ENCODE measurements at places on chromosomes 3 and 15.

GRCh38 chr15:81356252-81356651 lies 17.8 kb downstream of the TMC3 start:
- DNase-seq = no peak

DNA sequence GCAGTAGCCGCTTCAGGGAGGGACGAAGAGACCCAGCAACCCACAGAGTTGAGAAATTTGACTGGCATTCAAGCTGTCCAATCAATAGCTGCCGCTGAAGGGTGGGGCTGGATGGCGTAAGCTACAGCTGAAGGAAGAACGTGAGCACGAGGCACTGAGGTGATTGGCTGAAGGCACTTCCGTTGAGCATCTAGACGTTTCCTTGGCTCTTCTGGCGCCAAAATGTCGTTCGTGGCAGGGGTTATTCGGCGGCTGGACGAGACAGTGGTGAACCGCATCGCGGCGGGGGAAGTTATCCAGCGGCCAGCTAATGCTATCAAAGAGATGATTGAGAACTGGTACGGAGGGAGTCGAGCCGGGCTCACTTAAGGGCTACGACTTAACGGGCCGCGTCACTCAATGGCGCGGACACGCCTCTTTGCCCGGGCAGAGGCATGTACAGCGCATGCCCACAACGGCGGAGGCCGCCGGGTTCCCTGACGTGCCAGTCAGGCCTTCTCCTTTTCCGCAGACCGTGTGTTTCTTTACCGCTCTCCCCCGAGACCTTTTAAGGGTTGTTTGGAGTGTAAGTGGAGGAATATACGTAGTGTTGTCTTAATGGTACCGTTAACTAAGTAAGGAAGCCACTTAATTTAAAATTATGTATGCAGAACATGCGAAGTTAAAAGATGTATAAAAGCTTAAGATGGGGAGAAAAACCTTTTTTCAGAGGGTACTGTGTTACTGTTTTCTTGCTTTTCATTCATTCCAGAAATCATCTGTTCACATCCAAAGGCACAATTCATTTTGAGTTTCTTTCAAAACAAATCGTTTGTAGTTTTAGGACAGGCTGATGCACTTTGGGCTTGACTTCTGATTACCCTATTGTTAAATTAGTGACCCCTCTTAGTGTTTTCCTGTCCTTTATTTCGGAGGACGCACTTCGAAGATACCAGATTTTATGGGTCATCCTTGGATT lies at the start of gene MLH1:
Gene MLH1, plus strand, starts transcription at position 193 of the 958 bp plus-strand sequence. Its CDS starts 30 bp downstream, at position 223.
- DNase-seq = peak; percentile 98

- DNase-seq = peak; percentile 59
Observed at GRCh38 chr3:150227839-150228238, 180.3 kb upstream of the TSC22D2 start.

- DNase-seq = no peak
Observed at GRCh38 chr3:188433521-188434150, 279.7 kb downstream of the LPP start.

DNA sequence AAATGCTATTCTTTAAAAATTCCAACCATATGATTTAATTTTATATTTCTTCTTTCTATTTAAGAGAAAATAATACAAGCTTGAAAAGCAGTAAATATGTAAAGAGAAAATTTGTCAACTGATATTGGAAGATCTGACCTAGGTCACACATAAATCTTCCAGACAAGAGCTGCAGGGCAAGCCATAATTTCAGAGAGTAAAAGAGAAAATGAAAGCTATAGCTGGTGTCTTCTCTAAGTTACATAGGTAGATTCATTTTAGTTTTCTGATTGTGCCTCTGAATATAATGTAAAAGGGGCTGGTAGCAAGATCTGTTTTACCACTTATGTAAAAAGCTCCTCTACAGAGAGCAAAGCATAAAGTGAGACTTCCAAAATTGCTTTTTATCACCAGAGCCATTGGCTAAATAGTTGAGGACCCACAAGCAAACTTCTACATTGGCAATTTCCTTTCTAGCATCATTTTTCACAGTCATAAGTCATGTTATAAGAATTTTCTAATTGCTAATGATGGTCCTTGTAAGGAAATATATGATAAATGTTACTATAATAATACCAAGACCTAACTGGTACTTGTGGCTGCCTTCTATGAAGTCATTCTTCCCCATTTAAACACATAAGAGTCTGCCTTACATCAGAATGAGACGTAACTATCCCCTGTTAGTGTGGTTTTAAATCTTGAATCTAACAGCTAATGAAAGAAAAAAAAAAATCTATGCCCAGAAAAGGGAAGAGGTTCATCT lies 80.8 kb upstream of the SKOR1 start:
- no peak for DNase-seq

DNA sequence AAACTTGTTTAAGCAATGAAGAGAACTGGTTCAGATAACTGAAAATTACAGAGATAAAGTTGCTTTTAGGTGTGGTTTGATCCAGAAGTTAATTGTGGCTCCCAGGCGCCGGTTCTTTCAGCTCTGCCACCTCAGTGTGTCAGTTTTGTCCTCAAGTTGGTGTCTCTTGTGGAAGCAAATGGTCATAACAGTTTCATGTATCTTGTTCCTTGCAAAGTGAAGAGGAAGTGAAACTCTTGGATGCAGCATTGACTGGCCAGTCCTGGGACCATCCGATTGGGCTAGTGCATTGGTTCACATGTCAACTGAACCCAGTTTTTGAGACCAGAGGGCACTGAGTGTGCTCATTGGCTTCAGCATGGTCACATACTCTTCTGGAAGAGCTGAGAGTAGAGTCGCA lies 181.4 kb upstream of the GRM7 start:
- DNase-seq = no peak

- no peak for DNase-seq
Observed at GRCh38 chr15:79078003-79078402, 12.6 kb downstream of the RASGRF1 start.

DNA sequence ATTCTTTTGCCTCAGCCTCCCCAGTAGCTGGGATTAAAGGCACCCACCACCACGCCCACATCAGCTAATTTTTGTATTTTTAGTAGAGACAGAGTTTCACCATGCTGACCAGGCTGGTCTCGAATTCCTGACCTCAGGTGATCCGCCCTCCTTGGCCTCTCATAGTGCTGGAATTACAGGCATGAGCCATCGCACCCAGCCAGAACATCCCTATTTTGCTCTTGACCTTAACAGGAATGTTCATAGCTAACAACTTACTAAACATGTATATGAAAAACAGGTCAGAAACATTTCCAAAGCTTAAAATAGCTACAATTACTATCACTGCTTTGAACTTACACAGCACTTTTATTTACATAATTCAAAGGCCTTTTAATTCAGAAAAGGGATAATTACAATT lies 33.7 kb downstream of the UQCC5 start:
- DNase-seq = no peak

GRCh38 chr3:44104668-44105321 lies 136.9 kb upstream of the TOPAZ1 start:
- DNase-seq = no peak

DNA sequence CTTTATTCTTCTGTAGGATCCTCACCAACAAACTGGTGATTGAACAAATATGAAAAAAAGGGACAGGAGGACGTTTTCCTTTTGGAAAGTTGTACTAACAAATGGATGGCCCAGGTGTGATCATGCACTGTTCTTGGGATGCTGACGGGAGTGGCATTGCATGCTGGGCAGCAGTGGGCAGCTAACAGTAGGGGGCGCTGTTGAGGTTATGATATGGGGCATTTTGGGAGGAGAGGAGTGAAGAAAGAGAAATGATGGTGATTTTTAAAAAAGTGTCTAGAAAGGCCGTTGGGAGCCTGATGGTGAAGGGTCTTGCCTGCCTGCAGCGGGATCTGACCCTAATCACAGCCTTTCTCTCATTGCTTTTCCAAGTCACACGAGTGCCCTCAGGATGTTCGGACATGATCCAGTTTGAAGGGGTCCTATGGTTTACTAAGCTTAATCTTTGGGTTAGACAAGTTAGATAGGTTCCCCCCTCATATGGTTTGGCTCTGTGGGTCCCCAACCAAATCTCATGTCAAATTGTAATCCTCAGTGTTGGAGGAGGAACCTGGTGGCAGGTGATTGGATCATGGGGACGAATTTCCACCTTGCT lies 46.2 kb upstream of the PRTG start:
- no peak for DNase-seq

DNA sequence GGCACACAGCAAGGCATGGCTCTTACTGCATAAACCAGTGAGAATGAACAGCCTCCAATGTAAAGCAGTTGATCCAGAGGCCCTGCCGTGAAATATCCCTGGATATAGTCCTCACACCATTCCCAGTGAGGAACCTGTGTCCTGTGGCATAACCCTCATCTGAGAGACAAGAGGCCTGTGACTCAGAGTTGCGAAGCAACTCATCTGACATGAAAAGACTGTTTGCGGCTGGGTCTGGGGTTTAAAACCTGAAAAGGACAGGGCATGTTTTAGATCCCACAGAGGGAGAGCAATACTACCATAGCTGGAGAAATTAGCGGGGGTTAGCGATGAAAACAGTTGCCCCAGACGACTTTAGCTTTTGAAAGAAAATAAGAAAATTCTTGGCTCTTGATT lies 165.3 kb upstream of the BHLHE40 start:
- no peak for DNase-seq

DNA sequence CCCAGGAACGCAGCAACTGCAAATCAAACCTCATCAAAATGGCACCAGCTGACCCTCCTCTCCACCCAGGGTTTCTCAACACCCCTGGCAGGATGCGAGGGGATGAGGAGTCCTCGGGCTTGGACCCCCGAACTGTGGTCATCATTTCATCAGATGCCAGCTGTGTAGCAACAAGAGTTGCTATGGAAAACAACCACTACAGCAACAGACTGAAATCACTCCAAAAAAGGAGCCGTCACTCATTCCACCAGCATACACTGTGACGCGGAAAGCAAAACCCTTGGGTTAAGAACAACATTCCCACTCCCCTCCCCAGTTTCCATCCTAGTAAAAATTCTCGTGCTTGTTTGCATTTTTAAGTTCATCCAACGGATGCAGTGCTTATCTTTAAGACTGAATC lies 40.1 kb downstream of the VGLL4 start:
- DNase-seq = no peak

DNA sequence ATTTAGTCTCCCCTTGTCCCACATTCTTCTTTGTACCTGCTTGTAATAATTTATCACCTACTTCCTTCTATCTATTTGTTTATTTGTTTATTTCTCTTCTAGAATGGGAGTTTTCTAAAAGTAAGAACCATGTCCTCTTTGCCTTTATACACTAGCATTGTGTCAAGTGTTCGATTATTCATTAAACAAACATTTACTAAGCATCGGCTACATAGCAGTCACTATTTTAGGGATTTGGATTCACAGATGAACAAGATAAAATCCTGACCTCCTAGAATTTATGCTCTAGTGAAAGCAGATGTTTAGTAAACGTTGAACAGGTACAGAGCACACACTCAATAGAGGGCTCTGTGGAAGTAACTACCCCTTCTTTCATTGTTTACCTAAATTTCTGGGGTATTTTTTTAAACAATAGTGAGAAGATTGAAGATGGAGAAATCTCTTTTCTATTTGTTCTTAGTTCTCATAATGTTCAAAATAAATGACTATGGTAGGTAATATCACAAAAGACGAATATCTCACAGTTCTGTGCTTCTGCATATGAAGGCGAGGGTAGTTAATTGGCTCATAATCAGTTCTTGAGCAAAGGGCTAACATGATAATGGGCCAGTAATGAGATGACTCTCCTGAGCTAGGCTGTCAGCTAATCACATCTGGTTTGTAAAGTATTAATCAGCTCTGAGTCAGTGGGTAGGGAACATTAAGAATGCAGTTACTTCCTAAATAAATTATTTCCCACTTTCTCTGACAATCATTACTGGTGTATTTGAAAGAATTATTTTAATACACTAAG lies 111.9 kb downstream of the SLC9A9 start:
- DNase-seq = no peak

DNA sequence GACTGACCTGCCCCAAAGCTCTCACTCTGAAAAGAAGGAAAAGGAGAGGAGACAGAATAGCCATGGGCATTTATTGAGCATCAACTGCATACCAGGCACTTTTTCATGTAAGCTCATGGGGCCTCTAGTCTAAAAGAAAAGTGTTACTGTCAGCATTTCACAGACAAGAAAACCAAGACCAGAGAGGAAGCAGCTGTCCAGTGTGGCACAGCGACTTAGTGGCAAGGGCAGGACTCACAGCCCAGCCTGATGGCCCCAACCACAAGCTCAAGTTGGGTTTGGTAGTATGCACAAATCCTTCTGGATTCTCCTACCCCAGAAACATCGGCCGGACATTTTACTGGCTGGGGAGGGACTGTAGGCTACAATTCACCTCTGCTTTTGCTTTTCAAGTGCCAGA lies 5.8 kb downstream of the EFCC1 start:
- DNase-seq = no peak

GRCh38 chr15:50315814-50316630 lies 39.0 kb downstream of the GABPB1 start:
- DNase-seq = no peak

DNA sequence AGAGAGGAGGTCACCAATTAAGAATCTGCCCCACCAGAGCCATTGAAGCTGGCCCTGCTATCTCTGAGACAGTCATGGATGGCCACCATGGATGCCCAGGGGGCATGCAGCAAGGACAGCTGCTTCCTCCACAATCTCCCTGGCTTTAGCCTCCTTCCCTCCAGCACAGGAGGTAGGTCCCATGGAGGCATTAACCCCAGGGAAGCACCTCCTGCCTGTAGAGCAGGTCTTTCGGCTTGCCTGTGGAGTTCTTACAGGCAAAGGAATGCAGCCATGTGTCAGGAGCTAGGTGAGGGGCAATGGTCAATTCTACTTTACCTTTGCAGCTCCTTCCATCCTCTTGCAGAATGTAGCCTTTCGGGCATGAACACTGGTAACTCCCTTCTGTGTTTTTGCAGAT lies 93.8 kb downstream of the DUT start:
- no peak for DNase-seq

- DNase-seq = no peak
Observed at GRCh38 chr3:175484666-175485065, 625.5 kb downstream of the NAALADL2 start.

- DNase-seq = peak; percentile 82
Observed at GRCh38 chr3:141460097-141460704, 26.6 kb upstream of the RASA2 start.

- no peak for DNase-seq
Observed at GRCh38 chr3:14769544-14770325, 49.0 kb upstream of the FGD5 start.

- DNase-seq = no peak
Observed at GRCh38 chr3:122000936-122001605, 21.0 kb downstream of the ILDR1 start.

- no peak for DNase-seq
Observed at GRCh38 chr3:95356764-95357501, 1294.1 kb downstream of the NSUN3 start.

DNA sequence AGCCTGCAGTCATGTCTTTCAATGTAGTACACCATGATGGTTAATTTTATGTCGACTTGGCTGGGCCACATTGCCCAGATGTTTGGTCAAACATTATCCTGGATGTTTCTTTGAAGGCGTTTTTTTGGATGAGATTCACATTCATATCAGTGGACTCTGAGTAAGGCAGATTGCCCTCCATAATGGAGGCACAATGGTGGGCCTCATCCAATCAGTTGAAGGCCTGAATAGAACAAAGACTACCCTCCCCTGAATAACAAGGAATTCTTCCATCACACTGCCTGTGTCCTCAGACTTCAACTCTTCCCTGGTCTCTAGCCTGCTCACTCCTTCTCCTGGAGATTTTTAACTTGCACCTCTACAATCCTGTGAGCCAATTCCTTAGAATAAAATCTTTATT lies 83.8 kb upstream of the CHL1 start:
- DNase-seq = no peak

All from progenitor cell of endocrine pancreas (in vitro differentiated cells).